ENCODE measurements at places on chromosomes 6 and 20. TPM values are rescaled to one million over a fixed set of nuclear protein-coding genes. Genes with fewer than 3 reads are reported as not detected.

The BTN3A1 gene
- 9.2 TPM for total RNA-seq

The FAM83C gene
- total RNA-seq = not detected

The RBM24 gene
- total RNA-seq = 2.3 TPM

The LIN28B gene
- not detected for total RNA-seq

The B3GALT4 gene
- 5.6 TPM for total RNA-seq

GRCh38 chr6:37239526-37239925 is 18.0 kb upstream of the TBC1D22B start:
- H3K27me3 ChIP-seq = no peaks in the 10 kb centered on the region
- H3K36me3 ChIP-seq = no peaks in the 10 kb centered on the region
- no peak overlapping the region for H3K4me3 ChIP-seq

GRCh38 chr6:117955684-117956256 is 48.7 kb downstream of the SLC35F1 start:
- no peaks in the 10 kb centered on the region for H3K4me1 ChIP-seq
- no peak overlapping the region for H3K4me3 ChIP-seq
- H3K36me3 ChIP-seq = no peaks in the 10 kb centered on the region
- DNase-seq = no peak
- H3K27me3 ChIP-seq = no peaks in the 10 kb centered on the region

DNA sequence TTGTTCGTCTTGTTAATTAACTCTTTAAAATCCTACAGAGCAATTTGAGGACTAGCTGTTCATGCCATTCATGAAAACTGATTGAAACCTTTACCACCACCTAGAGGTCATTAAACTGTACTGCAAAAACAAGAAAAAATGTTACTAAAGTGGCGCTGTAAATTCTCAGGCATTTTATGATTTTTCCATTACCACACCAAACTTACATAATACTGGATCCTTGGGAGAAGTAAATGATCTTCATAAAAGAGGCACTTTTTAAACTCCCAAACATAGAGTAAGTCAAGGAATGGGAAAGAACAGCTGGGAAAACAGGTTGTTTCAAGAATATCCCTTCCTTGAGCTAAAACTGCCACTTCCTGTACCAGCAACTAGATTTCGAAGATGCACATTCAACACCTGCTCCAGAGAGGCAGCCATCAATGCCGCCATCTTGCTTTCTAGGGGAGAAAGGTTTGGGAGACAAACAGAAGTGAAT is 54.3 kb downstream of the MYLIP start:
- H3K36me3 ChIP-seq = no peaks in the 10 kb centered on the region
- H3K27ac ChIP-seq = no peak overlapping the region
- H3K27me3 ChIP-seq = no peaks in the 10 kb centered on the region
- H3K4me3 ChIP-seq = no peak overlapping the region
- no peak for DNase-seq
- peaks cover 10% of the 10 kb centered on the region for H3K4me1 ChIP-seq

- H3K36me3 ChIP-seq = no peaks in the 10 kb centered on the region
- no peak overlapping the region for H3K4me3 ChIP-seq
- no peak for DNase-seq
- H3K27me3 ChIP-seq = no peaks in the 10 kb centered on the region
- H3K4me1 ChIP-seq = no peaks in the 10 kb centered on the region
These were observed 484.0 kb downstream of the C6orf118 start for GRCh38 chr6:164825386-164825785.

DNA sequence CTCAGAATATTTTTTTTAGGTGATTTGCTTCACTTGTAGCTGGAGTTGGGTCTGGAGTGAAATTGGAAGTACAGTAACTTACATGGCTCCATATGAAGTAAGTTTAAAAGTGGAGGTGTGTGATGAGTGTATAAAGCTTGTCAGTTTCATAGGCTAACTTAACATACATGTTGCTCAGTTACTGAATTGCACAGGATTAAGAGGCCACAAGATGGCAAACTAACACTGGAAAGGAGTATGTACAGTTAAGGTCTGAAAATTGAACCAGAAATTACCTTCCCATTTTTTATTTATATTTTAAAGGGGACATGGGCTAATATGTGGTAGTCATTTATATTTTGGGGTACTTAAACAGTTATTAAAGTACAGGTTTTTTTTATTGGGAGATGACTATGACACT is 45.3 kb upstream of the SMIM8 start:
- no peak overlapping the region for H3K4me3 ChIP-seq
- no peaks in the 10 kb centered on the region for H3K27me3 ChIP-seq
- H3K4me1 ChIP-seq = no peaks in the 10 kb centered on the region
- DNase-seq = no peak
- no peak overlapping the region for H3K27ac ChIP-seq
- H3K36me3 ChIP-seq = no peaks in the 10 kb centered on the region

DNA sequence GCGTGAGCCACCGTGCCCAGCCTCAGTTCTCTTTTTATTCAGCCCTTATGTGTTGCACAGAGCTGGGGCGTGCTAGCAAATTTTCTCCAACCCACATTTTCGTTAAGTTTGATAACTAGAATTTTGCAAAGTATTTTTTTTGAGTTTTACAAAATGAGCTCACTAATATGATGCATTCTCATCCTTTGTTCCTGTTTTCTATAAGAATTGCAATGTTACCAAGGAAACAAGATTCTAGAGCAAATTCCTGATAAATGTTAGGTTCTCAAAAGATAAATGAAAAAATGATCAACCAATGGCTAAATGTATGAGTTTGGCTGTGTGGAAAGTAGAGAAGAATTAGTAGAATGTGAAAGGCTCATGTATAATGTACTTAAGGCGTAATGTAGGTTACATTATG is 529.8 kb downstream of the MAFB start:
- no peaks in the 10 kb centered on the region for H3K36me3 ChIP-seq
- no peaks in the 10 kb centered on the region for H3K27me3 ChIP-seq
- H3K4me1 ChIP-seq = no peaks in the 10 kb centered on the region
- DNase-seq = no peak

- no peak overlapping the region for H3K4me3 ChIP-seq
- no peaks in the 10 kb centered on the region for H3K36me3 ChIP-seq
- no peak overlapping the region for H3K27ac ChIP-seq
- no peaks in the 10 kb centered on the region for H3K4me1 ChIP-seq
- no peaks in the 10 kb centered on the region for H3K27me3 ChIP-seq
- DNase-seq = no peak
These were observed 60.2 kb upstream of the L3MBTL3 start for GRCh38 chr6:129957941-129958898.

DNA sequence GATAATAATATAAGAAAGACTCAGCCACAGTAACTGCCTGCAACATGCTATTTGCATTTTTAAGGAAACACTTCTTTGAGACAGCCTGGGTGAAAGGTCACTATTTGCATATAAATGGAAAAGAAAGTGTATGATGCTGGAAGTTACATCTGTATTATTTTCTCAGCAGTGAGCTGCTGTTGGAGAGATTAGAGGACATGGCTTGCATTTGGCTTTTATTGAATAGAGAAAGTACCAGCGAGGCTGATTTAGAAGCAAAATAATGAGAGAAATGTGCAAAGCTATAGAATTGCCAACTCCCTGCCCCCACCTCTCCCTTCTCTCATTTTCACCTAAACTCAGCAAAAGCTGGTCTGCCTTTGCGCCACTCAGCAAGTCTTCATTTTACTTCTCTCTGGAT is 12.7 kb downstream of the MYT1 start:
- H3K27ac ChIP-seq = no peak overlapping the region
- DNase-seq = no peak
- no peak overlapping the region for H3K4me3 ChIP-seq
- H3K36me3 ChIP-seq = no peaks in the 10 kb centered on the region

DNA sequence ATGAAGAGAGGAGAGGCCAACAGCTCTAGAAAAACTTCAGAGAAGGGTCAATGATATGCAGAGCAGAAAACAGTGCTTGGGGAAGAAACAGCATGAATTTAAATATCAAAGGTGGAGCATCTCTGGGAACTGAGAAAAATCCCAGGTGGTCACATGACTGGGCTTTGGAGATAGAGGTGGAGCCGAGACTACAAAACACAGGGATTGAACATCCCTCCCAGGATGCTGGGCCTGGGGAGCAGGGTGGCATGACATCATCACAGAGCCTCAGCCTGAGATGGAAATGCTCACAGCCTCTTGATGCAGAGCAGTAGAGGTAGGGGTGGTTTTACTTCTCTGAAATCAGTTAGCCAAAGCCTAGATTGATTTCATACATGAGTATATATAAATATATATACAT is 529.5 kb downstream of the PRKN start:
- H3K27ac ChIP-seq = no peak overlapping the region
- no peak for DNase-seq
- no peaks in the 10 kb centered on the region for H3K36me3 ChIP-seq
- no peaks in the 10 kb centered on the region for H3K4me1 ChIP-seq
- H3K4me3 ChIP-seq = no peak overlapping the region

GRCh38 chr6:166057431-166057830 is 110.2 kb downstream of the TBXT start:
- peak overlapping the region; percentile 75 for H3K27ac ChIP-seq
- no peak overlapping the region for H3K4me3 ChIP-seq

Data from body of pancreas (tissue), 4 donors.